ENCODE measurements at places on chromosomes 16 and 17.

- DNase-seq, result peak; percentile 94
These were observed 8.5 kb upstream of the THAP11 start for GRCh38 chr16:67833415-67834241.

GRCh38 chr17:79630821-79631639, 20.2 kb upstream of the RBFOX3 start:
- no peak for DNase-seq

- DNase-seq, result no peak
These were observed 1938.8 kb downstream of the TP53TG3F start for GRCh38 chr16:35398180-35398579.

DNA sequence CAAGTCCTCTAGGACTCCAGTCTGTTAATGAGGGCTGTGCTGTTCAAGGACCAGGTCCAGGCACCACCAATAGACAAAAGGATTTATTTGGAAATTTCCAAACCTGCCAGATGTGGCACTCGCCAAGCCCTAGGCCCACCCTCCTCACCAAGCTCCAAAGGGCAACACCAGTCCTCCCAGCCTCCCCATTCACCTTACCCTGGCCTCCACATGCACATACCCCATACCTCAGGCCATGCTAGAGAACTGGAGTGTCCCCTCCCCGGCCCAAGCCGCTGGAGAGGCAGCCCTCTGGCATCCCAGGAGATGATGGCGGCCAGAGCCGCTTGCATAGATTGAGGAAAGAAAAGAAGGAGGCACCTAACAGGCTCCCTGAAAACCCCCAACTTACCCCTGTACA, 4.6 kb upstream of the FTSJ3 start:
- DNase-seq, result no peak

GRCh38 chr17:74424117-74424516, 7.8 kb upstream of the GPRC5C start:
- no peak for DNase-seq

GRCh38 chr16:72680732-72681131, 367.2 kb downstream of the ZFHX3 start:
- no peak for DNase-seq

DNA sequence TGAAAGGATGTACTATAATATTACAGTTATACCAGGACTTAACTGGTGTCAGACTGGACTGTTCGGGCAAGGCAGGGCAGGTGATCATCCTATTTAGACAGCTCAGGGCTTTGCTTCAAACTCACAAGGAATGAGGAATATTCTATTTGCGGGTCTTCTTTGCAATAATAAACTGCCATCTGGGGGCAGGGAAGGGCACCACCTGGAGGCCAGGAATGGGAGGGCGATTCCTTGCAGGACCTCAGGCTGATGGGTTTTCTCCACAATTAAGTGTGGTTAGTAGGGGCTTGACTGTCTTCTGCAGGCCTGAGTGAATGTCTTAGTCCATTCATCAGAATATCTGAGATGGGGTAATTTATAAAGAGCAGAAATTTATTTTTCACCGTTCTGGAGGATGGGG, 424.1 kb downstream of the CA10 start:
- no peak for DNase-seq

DNA sequence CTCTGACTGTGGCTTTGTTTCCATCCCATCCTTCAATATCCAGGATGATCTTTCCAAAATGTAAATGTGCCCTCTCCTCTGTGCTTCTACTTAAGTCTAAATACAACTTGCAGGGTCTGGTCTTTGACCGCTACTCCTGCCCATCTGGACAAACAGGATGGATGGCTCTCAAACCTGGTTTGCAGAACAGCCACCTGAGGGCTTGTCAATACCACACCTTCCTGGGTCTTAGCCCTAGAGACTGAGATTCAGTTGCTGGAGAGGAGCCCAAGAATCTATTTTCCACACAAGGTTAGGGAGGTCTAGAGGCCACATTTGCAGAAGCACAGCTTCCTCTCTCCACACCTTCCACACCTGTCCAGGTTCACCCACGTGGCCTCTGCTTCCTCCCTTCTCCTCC, 1.9 kb upstream of the GRB7 start:
- DNase-seq, result no peak

GRCh38 chr16:79439901-79440300, 160.6 kb downstream of the MAF start:
- no peak for DNase-seq

DNA sequence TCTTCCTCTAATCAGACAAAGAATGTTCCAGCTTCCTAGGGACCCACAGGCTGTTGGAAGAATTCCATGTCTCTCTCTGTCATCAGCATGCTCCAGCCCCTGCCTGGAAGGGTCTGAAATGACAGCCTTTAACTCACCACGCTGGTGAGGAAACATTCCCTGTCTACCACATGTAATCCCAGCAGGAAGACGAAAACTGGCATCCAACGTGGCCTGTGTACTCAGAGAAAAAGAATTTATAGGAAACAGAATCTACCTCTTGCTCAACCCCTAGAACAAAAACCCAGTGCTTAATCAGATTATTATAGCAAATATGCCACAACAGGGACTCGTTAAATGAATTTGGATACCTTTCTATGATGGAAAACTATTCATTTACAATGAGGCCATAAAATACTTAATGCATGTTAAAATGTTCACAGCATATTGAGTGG, 147.3 kb upstream of the FOXF1 start:
- DNase-seq, result no peak

DNA sequence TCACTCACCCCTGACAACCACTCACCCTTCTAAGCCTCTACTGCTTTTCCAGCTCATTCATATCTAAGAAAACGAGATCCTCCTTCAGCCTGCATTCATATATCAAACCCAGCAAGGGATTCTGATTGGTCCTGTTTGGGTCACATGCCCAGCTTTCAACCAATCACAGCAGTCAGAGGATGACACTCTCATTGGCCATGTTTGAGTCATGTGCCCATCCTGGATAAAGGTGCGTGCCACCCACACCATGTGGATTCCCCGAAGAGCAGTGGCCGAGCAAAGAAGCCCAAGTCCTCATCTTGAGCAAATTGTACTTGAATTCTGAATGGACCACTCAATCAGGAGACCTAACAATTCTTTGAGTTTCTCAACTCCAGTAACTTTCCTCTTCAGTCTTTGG, 45.0 kb downstream of the SCNN1G start:
- DNase-seq, result peak; percentile 17

DNA sequence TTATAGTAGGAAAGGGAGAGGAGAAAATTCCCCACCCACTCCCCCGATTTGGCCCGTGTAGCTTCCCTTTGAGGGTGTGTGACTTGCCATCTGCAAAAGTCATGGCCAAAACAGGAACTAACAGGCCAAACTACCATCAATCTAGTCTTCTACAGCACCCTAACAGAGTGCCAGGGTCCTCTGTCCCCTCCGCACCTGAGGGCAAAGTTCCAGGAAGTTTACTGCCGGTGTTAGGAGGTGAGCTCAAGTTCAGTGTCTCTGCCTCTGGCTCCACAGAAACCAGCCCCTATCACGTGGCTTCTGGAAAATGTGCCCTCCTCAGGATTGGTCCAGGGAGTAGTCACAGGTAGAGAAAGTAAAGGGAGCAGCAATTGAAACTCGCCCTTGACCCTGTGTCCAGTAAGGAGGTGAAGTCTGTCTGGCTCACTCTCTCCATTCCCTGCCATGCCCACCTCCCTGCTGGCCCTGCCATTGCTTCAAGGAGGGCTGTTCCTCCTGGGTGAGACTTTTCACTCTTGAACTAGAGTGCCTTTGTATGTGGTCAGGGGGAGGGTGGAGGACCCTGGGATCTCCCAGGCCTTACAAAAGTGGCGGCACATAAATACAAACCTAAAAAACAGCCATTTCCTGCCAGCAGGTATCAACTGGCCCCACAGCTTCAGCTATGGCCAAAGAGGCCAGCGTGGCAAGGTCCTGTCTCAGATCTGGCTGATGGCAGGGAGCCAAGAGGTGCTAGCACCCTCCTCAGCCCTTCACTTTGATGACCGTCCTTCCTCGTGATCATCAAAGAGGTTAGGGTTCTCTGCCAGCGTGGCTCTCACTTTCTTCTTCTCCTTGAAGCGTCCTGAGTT, 5.3 kb downstream of the PRR15L start:
- no peak for DNase-seq

- DNase-seq, result no peak
These were observed 10.4 kb downstream of the ADAM11 start for GRCh38 chr17:44769230-44769629.

GRCh38 chr16:16908077-16908476, 529.1 kb downstream of the NPIPA7 start:
- no peak for DNase-seq

- DNase-seq, result no peak
These were observed 11.9 kb downstream of the HERPUD1 start for GRCh38 chr16:56943761-56944375.

GRCh38 chr17:59666235-59666634, 41.0 kb downstream of the PTRH2 start:
- DNase-seq, result no peak

- DNase-seq, result no peak
These were observed 24.8 kb downstream of the ITPRIPL2 start for GRCh38 chr16:19138601-19139000.

DNA sequence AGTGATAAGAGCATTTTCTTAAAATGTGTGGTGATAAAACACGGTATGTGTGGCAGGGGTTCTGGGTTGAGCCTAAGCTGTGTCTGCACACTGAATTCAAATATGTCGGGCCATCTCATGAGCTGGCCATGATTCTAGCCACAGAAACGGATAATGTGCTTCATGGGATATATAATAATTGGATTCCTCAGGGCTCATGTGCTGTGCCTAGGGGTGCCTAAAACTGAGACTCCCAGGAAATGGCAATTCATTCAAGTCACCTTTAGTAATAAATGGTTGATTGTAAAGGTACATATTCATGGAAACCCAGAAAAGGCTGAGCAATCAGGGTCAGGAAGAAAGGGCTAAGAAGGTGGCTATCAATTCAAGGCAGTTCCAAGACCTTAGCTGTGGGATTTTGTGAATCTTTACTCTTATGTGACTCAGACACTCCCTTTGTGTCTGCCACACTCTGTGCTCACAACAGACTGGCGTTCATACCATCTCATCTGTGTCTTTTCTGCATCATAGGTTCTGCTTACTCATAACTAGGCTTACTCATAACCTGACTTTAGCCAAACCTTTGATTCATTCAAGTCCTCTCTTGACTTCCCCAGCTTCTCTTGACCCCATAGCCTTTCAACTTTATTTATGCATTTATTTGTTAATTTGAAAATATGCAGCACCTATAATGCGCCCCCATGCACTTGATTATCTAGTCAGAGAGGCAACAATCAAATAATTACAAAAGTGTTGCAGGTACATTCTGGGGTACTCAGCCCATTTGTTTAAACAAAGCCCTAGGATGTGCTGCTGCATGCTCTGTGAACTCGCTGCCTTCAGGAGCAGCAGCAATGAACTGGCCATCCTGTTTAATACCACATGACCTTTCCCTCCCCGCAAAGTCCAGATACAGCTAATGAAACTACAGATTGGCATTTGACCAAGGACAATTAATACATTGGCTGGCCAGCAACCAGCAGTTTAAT, 28.4 kb upstream of the MED13 start:
- peak; percentile 89 for DNase-seq

DNA sequence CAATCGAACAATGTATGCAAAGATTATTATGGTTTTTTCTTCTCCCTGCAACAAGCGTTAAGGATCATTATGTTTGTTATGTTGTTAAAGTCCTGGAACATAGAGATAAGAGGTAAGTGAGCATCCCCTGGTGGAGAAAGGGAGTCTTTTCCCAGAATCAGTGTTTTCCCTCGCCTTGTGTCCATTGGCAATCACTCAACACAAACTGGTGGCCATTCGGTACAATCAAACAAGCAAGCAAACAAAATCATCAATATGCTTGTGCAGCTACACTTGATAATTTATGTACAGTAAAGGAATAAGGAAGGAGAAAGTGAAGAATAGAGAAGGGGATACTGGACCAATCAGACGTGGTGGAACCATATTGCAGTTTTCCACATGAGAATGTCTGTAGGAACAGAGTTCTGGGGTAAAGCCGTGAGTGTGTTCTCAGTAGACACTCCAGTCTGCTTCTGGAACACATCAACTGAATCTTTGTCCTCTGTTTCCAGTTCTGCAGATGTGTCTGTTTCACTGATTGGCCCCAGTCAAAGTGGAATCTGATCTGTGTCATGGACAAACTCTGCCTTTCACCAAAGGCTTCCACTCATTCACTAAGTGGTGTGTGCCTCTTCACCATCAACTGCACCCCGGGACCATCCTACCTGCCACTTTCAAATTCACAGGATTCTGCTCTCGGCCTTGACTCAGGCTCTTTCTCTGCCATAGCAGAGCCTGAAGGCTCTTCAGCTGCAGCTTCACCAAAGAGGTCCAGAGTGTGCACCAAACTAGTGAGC, 169.5 kb downstream of the AHSP start:
- no peak for DNase-seq

- no peak for DNase-seq
These were observed 48.1 kb downstream of the TBX4 start for GRCh38 chr17:61500287-61500686.

DNA sequence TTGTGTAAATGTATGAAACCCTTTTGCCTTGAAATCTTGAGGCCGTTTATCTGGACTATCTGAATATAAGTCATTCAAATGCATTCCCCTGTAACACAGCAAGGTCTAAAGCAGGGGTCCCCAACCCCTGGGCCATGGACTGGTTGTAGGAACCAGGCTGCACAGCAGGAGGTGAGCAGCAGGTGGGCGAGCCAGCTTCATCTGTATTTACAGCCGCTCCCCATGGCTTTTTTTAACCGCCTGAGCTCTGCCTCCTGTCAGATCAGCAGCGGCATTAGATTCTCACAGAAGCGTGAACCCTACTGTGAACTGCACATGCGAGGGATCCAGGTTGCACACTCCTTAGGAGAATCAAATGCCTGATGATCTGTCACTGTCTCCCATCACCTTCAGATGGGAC, 24.1 kb downstream of the DNAH3 start:
- DNase-seq, result no peak

DNA sequence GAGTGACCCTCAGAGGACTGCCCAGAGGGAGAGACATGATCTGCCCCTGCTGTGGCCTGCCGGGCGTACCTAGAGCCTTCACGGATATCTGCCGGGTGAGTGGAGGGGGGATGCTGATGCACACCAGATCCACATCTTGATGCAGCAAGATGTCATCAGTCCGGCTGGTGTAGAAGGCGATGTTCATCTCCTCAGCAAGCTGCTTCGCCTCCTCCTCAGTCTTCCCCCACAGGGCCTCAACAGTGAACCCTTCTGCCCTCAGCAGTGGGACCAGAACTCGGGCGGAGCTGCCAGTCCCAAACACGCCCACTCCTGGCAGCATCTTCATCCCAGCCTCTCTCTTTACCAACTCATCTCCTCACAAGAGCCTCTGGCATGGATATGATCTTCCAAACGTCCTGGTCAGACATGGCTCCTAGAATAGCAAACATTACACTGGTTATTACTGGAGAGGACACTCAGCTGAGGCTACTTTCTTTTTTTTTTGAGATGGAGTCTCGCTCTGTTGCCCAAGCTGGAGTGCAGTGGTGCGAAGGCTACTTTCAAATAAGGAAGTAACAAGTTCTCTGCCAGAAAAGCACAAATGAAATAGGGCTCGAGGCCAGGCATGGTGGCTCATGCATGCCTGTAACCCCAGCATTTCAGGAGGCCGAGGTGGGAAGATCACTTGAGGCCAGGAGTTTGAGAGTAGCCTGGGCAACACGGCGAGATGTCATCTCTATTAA, 18.9 kb downstream of the C16orf86 start:
- DNase-seq, result no peak

GRCh38 chr17:67648032-67648905, 69.5 kb upstream of the NOL11 start:
- DNase-seq, result peak; percentile 28

- DNase-seq, result no peak
These were observed 17.1 kb downstream of the FOXK2 start for GRCh38 chr17:82536512-82537201.

- DNase-seq, result peak; percentile 81
These were observed 14.6 kb upstream of the SBK1 start for GRCh38 chr16:28277537-28278388.

GRCh38 chr16:2497695-2498484, 15.9 kb upstream of the ATP6V0C start:
- no peak for DNase-seq
